ENCODE measurements at places on chromosomes 3 and 15.

- no peak for DNase-seq
Measured at GRCh38 chr3:110711130-110711832, 360.3 kb upstream of the NECTIN3 start.

DNA sequence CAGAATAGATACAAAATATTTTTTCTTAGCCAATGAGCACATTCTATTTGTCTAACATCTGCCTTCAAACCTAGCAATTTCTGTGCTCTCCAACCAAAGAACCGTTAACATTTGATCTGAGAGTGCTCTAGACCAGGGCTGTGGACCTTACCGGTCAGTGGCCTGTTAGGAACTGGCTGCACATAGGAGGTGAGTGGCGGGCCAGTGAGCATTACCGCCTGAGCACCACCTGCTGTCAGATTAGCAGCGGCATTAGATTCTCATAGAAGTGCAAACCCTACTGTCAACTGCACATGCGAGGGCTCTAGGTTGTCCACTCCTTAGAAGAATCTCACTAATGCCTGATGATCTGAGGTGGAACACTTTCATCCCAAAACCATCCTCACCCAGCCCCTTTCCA lies 131.7 kb downstream of the CADM2 start:
- no peak for DNase-seq

- DNase-seq: no peak
Measured at GRCh38 chr15:63454503-63455211, 49.7 kb upstream of the USP3 start.

DNA sequence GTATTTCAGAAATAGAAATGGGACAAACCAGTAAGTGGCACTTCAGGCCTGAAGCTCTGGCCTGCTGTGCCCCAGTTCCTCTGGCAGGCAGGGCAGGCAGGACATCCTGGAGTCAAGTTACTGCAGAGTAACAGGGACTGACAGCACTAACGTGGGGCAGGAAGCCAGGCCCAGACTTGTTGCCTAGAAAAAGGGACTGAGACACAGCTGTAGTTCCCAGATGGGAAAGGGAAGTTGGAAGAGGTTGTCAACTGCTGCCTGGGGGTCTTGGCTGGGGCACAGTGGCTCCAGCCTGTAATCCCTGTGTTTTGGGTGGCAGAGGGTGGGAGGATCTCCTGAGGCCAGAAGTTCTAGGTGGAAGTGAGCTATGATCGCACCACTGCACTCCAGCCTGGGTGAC lies 171.9 kb downstream of the FMN1 start:
- DNase-seq: peak; percentile 25

- DNase-seq: peak; percentile 42
Measured at GRCh38 chr15:96087180-96087884, 243.2 kb upstream of the NR2F2 start.
